Activated CD4-positive, alpha-beta T cell treated with anti-CD3 and anti-CD28 coated beads, Interleukin-2, Interleukin-4, amounts not matched to agents 100 ng/mL and 50 ng/mL, durations not matched to agents 16 hours and 8 hours (primary cell): ENCODE measurements at places on chromosomes 6 and 20.

- DNase-seq: peak; percentile 61
Measured at GRCh38 chr20:37734228-37734985, 40.6 kb downstream of the CTNNBL1 start.

DNA sequence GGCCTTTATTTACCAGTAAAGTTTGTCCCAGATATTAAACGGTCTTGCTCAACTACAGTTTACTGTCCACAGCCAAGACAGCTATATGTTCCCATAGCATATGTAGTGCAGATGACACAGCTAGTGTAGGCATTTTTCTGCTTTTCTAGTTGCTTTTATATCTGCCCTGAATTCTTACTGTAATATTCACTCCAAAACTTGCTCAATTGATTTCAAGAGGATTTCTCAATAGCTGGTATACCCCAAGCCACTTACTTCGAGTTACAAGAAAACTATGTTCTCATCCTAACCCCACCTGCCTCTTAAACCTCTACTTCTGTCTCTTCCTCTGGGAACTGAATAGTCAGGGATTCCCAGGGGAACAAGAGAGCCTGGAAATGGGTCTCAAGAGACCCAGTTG is 18.9 kb upstream of the ROS1 start:
- DNase-seq: no peak

DNA sequence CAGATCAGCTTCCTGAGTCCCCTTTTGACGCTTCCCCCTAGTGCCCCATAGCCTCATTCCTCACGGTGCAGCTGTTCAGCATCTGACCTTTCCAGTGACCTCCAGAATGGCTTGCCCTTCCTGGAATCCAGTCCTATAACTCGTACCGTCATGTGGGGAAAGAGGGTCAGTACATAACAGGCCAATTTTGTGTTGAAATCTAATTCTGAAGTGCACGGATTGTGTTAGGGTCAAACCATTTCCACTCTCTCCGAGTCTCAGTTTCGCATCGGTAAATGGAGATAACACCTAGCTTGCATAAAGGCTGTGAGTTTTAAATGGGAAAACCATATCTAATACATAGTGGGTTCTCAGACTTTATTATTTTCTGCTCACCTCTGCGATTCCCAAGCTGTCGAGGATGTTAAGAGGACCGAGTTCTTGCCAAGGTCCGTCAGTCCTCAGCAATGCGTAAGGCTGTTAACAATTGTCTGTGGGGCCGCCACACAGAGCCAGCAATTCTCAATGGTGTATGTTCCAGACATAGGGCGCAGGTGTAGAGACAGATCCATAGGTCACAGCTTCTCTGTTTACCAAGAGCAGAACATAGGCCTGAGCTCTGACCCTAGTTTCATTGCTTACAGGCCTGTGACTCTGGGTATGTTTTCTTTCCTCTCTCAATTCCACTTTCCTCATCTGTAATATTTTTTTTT is 45.5 kb upstream of the CCR6 start:
- DNase-seq: no peak

DNA sequence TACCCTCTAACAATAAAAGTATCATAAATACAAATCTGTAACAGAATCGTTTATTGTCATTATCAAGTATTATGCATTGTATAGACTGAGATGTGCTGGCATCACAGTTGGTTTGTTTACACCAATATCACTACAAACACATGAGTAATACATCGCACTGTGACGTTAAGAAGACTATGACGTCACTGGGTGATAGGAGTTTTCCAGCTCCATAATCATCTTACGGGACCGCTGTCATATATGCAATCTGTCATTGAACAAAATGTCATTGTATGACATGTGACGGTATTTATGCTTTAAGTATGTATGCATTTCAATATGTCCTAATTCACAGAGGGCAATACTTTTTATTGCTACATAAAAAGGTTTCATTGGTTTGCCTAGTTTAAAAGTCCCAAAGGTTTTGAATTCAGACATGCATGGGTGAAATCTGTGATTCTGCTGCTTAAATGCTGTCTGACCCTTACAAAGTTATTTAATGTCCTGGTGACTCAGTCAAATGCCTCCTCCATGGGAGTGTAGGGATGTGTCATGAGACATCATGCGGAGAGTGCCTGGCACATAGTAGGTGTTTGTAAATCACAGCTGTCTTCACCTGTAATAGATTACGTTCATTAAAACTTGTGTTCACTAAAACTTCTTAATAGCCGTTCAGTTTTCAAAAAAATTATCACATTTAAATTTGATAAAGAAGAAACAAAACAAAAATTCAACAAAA is 160.7 kb upstream of the PDE10A start:
- DNase-seq: no peak

DNA sequence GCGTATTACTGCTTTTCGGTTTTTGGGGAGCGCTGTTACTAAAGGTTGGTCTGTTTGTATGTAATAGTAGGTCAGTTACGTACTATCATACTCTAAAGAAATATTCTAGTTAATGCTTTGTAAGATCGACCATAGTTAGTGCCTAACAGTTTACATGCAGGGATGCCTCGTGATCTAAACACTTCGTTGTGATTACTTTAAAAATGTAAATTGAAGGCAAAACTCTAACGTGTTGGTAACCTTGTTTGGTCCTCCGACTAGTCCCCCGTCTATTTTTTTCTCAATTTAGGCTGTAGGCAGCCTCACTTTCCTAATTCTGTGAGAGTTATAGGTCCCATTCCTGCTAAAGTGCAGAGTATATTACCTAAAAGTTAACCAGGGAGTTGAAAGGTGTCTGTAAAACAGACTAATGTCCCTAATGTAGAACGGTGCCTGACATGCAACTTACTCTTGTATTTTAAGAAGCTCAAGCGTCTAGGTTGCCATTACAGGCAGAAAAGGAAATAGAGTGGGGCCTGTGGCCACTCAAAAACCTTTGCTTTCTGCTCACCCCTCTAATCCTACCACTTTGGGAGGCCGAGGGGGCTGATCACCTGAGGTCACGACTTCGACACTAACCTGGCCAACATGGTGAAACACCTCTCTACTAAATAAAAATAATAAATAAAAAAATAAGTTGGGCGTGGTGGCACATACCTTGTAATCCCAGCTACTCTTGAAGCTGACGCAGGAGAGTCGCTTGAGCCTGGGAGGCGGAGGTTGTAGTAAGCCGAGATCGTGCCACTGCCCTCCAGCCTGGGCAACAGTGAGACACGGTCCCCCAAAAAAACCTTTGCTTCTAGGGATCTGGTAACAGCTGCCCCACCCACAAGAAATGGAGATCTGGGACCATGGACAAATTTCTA is 37.8 kb downstream of the HFE start:
- DNase-seq: peak; percentile 42

GRCh38 chr20:62320581-62321354 is 18.0 kb downstream of the ADRM1 start:
- DNase-seq: no peak

GRCh38 chr20:25272223-25273000 is 24.5 kb downstream of the PYGB start:
- DNase-seq: no peak

GRCh38 chr6:34529665-34530327 is 26.3 kb downstream of the SPDEF start:
- DNase-seq: no peak

DNA sequence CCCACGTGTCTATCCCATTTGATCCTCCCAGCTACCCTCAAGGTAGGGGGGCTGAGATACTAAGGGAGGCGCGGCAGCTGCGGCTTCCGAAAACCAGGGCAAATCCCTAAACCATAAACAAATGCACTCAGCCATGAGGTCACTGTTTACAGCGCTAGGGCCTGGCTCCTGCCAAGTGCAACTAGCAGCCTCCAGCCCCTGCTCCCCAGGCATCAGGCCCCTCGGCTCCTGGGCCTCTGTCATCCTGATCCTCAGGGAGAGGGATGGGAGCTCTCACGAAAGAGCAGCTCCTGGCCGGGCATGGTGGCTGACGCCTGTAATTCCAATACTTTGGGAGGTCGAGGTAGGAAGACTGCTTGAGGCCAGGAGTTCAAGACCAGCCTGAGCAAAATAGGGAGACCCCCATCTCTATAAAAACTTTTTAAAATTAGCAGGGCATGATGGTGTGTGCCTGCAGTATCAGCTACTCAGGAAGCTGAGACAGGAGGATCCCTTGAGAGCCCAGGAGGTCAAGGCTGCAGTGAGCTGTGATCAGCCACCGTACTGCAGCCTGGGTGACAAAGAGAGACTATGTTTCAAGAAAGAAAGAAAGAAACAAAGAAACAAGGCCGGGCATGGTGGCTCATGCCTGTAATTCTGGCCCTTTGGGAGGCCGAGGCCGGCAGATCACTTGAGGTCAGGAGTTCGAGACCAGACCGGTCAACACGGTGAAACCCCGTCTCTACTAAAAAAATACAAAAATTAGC is 42.5 kb upstream of the TLDC2 start:
- DNase-seq: no peak

- DNase-seq: no peak
Measured at GRCh38 chr6:125549202-125549884, 200.1 kb upstream of the HEY2 start.

DNA sequence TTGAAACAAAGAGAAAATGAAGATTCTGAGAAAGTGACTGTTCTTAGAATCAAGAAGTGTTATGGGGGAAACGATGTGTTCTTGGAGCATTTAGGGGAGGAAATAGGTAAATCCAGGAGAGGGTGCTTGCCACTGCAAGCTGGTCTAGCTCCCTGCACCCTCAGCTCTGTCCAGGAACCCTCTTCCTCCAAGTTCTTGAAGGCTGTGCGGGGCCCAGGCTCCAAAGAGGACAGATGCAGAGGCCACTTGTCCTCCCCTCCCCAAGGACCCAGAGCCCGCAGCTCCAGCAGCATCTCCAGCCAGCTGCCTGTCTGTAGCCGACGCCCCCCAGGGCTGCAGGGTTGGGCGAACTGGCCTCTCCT is 87.9 kb downstream of the CDC5L start:
- DNase-seq: no peak

- no peak for DNase-seq
Measured at GRCh38 chr6:52230685-52231084, 13.6 kb downstream of the IL17F start.

- no peak for DNase-seq
Measured at GRCh38 chr20:50744143-50744792, 12.9 kb downstream of the PARD6B start.

DNA sequence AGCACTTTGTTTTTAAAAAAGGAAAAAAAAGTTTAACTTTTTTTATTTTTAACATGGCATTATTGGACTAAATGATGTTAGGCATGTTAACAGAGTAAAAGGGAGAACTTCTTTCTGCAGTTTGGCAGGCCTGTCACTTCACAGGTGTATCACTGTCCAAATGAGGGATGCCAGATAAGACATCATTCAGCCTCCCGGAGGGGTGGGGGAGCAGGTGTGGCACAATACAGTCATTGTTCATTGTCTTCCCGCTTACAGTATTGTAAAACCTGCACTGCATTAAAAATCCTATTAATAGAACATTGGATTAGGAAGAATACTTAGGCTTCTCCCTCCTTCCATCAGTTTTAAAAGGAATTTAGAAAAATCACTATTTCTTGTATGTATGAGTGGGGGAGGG is 80.7 kb downstream of the CARMIL1 start:
- DNase-seq: no peak

- no peak for DNase-seq
Measured at GRCh38 chr6:144993870-144994269, 708.7 kb downstream of the UTRN start.

DNA sequence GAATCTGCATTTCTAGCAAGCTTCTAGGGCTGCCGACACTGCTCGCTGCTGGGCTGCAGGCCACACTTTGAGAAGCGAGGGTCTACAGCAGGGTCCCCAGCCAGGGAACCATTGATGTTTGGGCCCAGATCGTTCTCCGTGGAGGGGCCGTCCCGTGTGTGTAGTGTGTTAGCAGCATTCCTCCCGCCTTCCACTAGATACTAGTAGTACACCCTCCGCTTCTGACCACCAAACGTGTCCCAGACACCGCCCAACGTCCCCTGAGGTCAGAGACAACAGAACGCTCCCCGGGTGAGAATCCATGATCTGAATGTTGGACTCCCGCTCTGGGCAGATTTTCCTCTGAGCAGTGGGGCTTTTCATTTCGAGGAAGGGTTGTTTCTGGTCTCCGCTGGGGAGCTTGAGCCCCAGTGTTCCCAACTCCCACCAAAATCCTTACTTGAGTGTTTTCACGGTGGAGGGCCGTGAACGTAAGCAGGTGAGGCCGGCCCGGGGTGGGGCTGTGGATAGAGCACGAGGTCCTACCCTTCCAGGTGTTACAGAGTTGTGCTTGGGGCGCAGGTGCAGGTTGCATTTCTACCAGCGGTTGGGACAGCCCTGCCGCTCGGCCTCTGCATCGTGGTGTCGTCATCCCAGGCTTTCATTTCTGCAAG is 124.6 kb downstream of the SYCP2 start:
- DNase-seq: no peak

- no peak for DNase-seq
Measured at GRCh38 chr20:43579861-43580793, 10.6 kb upstream of the IFT52 start.

- DNase-seq: no peak
Measured at GRCh38 chr6:164753517-164753916, 555.9 kb downstream of the C6orf118 start.

DNA sequence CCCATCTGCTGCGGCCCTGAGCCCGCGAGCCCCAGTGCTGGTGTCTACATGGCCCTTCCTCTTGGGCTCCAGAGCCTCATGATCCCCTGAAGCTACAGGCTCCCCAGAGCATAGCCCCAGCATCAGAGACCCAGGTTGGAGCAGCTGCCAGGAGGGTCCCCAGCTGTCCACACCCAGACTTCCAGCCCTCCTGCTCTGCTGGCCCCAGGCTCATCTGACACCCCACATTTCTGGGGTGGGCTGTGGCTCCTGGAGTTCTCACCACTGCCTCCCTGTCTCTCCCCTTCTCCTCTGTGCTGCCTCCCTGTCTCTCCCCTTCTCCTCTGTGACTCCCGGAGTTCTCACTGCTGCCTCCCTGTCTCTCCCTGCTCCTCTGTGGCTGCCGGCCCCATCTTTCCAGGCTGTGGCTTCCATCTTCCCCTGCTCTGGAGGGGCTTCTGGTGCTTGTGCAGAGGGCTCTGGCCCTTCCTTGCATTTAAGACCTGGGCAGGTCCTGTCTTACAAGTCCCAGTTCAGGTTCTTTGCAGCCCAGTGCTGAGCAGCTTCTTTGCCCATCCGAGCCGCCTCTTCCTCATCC is 108.1 kb downstream of the ERMARD start:
- DNase-seq: no peak

- no peak for DNase-seq
Measured at GRCh38 chr20:21562656-21563055, 48.8 kb upstream of the NKX2-2 start.

- DNase-seq: no peak
Measured at GRCh38 chr6:2748183-2748582, 2.5 kb downstream of the MYLK4 start.

DNA sequence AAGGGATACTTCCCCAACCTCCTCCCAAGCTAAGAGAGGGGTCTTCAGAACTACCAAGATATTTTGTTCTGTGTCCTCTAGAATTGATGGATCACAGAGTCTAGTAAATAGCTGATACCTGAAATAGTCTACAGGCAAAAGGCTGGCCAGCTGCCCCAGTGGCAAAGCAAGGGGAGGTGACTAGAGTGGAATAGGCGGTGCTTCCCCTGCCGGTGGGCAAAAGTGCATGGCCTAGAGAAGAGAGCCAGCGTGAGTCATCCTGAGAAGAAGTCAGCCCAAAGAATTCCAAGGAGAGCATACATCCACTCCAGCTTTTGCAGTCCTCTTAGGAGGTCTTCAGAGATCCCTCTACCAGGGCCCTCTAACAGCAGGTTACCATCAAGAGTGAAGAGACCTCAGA is 14.7 kb downstream of the DPPA5 start:
- DNase-seq: no peak

- DNase-seq: no peak
Measured at GRCh38 chr6:65289491-65289890, 417.5 kb downstream of the EYS start.

- DNase-seq: peak; percentile 17
Measured at GRCh38 chr6:7646394-7646793, 56.4 kb downstream of the SNRNP48 start.

- no peak for DNase-seq
Measured at GRCh38 chr20:57450419-57450818, 59.2 kb downstream of the RBM38 start.
